Naive thymus-derived CD4-positive, alpha-beta T cell (primary cell): ENCODE measurements at places on chromosomes 3 and 15.

GRCh38 chr15:92025706-92026270 is 172.3 kb downstream of the SLCO3A1 start:
- H3K4me1 ChIP-seq, result no peaks in the 10 kb centered on the region
- no peaks in the 10 kb centered on the region for H3K36me3 ChIP-seq
- H3K27ac ChIP-seq, result no peak overlapping the region
- H3K4me3 ChIP-seq, result no peak overlapping the region
- no peaks in the 10 kb centered on the region for H3K27me3 ChIP-seq

DNA sequence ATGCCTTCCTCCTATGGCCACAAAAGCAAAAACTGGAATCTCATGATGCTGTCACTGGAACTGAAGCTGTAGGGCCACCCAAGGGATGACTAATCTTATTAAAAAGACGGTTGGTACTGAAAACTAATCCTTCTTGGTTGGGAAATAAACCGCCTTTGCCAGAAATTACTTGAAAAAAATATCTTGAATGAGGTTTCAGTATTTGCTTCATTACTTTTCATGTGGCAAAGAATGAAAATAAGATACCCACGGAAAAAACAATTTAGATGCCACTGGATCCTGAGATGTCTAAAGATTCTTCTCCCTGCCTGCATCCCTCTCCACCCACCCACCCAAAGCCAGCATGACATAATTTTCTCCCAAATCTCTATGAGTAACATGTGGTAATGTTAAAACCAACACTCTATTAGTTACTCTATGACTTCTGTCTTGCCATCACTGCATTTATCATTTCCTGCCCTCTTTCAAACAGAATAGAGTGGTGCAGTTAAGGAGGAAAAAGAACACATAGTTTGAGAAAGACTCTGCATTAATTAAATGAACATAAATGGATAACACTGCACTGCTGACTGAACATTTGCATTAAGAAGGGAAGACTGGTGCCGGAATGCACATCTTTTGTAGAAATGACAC is 111.8 kb upstream of the DPH6 start:
- H3K27me3 ChIP-seq, result no peaks in the 10 kb centered on the region
- no peak overlapping the region for H3K4me3 ChIP-seq
- no peaks in the 10 kb centered on the region for H3K36me3 ChIP-seq
- DNase-seq, result no peak
- H3K27ac ChIP-seq, result no peak overlapping the region

DNA sequence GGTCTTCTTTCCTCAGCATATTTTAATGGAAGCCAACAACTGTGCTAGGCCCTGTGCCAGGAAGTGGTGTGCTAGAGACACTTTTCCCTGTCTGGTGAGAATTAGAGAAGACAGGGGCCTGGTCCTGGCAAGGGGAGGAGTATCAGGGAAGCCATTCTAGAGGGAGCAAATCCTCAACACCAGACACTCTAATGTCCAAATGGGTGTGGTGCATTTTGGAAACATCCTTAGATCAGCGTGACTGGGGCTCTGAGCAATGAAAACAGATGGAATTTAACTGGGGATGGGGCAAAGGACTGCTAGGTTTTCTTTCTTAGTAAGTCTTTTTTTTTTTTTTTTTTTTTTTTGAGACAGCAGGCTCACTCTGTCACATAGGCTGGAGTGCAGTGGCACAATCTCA is 7.7 kb upstream of the VPS18 start:
- no peak for DNase-seq
- H3K27me3 ChIP-seq, result no peaks in the 10 kb centered on the region
- H3K4me3 ChIP-seq, result no peak overlapping the region
- no peak overlapping the region for H3K27ac ChIP-seq

DNA sequence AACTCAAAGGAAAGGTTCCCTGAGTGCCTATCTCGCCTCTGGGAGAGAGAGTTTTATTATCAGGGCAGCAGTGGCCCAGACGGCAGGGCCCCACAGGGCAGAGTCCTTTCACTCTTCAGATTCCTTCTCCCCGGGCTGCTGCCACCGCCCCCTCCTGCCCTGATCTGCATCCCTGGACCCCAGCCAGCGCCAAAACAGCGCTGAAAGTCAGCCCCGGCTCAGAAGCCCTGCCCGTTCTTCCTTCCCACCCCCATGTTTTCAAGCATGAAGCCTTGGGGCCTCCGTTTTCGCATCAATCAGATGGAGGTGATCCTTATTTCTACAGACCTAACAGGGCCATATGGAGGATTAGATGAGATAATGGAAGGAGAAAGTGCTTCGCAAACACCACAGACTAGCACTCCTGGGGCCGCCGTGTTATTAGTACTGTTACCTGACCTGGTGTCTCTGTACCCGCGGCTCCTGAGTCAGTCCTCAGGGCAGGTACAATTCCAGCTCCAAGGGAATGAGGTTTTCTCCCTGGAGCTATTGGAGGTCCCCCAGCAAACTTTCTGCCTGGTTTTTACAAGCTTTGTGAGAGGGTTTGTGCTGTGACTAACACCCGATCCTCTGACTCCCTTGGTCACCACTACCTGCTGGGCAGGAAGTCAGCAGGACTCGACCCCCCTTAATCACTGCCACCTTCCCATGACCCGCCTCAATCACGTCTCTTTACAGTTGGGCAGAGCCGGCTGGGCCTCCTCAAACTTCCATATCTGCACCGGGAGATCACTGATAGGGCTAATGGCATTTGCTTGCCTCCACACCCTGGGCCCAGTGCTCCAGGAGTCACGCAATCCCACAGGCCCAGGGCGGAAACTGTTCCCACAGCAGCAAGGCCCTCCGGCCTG is 39.5 kb upstream of the TSEN2 start:
- H3K27ac ChIP-seq, result no peak overlapping the region
- no peaks in the 10 kb centered on the region for H3K36me3 ChIP-seq
- no peak overlapping the region for H3K4me3 ChIP-seq
- DNase-seq, result no peak

- no peaks in the 10 kb centered on the region for H3K27me3 ChIP-seq
- H3K4me1 ChIP-seq, result no peaks in the 10 kb centered on the region
- no peak overlapping the region for H3K4me3 ChIP-seq
- H3K36me3 ChIP-seq, result no peaks in the 10 kb centered on the region
- no peak overlapping the region for H3K27ac ChIP-seq
Observed at GRCh38 chr15:33547876-33548275, 237.1 kb downstream of the RYR3 start.

DNA sequence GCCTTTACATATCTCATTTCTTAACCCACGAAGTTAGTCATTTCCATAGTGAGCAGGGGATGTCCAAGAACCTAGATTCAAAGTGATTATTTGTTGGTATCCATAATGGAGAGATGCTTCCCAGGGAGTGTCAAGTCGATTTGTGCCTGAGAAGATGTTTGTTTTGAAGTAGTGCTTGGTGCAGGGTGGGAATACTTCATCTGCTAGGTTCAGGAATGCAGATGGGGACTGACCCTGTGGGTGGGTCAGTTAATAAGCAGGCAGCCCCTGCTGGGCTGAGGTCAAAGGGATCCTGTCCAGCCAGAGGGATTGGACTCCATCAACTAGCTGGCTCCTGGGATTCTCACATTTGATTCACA is 44.1 kb upstream of the VILL start:
- no peaks in the 10 kb centered on the region for H3K4me1 ChIP-seq
- DNase-seq, result no peak
- no peak overlapping the region for H3K27ac ChIP-seq

DNA sequence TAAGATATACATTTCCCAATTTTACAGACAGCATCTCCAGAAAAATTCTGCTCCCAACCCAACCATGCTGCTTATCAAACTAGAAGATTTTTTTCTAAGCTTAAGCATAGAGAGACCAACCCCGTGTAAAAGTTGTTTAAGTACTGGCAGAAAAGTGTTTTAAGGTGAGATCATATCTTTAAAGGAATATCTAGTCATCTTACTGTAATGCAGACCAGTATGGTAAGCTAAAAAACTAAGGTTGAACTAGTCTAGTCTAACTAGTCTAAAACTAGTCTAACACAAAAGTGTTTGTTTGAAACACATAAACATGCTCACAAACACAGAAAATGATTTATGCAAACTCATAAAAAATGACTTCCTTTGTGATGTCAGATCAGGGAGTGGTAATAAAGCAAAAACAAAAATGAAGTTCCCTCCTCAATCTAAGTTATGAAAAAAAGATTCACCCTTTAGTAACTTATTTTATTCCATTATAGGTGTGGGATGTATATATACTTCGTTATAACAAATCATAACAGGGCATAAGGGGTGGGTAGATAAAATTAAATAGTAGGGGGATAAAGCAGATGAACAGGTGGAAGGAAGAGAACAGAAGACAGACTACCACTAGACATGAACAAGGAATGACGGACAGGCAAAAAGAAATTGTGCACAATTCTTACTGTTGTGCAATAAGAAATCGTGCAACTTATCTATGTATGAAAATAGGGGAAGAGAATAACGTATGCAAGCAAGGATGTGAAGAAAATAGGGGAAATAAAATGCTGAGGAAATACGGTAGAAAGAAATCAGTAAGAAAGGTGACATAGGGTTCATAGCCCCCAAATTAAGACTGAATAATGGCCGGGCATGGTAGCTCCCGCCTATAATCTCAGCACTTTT is 10.0 kb downstream of the MYO5A start:
- no peak overlapping the region for H3K4me3 ChIP-seq
- DNase-seq, result no peak
- H3K27me3 ChIP-seq, result no peaks in the 10 kb centered on the region
- H3K27ac ChIP-seq, result no peak overlapping the region
- H3K4me1 ChIP-seq, result no peaks in the 10 kb centered on the region

DNA sequence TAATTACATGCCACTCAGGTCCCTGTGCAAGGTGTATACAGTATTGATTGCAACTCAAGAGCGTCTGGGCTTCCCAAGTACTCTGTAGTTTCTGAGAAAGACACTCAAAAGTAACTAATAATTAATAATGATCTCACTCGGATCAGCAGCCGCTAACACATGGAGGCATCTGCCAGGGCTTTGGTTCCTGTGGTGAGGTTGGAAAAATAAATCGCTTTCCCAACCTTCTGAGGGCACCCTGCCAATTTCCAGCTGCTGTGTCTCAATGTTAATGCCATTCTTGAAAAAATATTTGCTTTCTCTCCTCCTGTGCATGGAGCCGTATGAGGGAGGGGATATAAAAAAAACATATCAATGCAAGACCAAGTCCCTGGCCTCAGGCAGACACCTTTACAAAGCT is 116.5 kb upstream of the SLC2A2 start:
- H3K27ac ChIP-seq, result no peak overlapping the region
- no peaks in the 10 kb centered on the region for H3K27me3 ChIP-seq
- no peaks in the 10 kb centered on the region for H3K4me1 ChIP-seq
- H3K36me3 ChIP-seq, result peaks cover 77% of the 10 kb centered on the region

DNA sequence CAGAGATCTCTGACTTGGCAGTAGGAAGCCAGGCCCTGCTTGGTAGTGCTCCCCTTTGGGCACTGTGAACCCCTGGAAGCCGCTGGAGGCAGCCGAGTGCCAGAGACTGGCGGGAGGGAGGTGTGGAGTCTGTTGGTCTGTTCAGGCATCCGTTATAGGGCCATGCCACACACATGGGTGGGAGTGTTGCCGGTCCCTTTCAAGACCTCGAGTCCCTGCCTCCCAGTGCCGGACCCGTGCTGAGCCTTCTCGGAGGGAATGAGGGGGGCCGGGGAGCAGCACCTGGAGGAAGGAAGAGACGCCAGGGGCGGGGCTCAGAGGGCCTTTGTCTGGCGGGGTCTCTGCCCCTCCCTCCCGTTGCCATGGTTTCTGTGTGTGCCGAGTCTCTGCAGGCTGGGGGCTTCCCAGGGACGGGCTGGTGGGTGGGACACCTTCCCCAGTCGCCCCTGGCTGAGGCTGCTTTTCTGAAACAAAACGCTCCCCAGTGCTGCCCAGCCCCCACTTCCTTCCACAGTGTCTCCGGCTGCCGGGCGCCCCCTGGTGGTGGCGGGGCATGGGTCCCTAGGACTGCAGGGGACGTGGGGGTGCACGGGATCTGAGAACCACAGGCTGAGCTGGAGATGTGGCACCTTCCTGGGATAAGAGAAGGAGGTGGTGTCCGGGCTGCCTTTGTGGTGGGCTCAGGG is 10.0 kb downstream of the GNAI2 start:
- no peaks in the 10 kb centered on the region for H3K27me3 ChIP-seq
- peak; percentile 94 for DNase-seq
- peaks cover 87% of the 10 kb centered on the region for H3K4me1 ChIP-seq
- H3K27ac ChIP-seq, result peak overlapping the region; percentile 88

DNA sequence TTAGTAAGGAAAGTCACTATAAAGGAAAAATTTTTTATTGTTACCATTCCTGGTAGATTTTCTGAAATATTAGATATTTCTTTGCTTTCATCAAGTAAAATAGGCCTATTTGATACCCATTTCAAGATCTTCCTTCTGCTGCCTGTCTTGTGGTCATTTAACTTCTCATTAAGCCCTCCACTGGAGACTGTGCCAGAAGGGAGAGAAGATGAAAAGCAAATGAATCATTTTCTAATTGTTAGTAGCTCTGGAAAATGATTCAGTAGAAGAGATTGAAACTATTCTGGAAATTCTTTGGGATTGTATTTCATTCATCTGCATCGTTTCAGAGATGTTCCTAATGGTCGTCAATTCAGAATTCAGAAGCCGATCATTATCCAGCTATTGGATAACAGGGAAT is 3.2 kb downstream of the KCTD6 start:
- H3K27me3 ChIP-seq, result no peaks in the 10 kb centered on the region
- H3K4me3 ChIP-seq, result no peak overlapping the region
- DNase-seq, result no peak
- H3K4me1 ChIP-seq, result peaks cover 25% of the 10 kb centered on the region
- H3K36me3 ChIP-seq, result no peaks in the 10 kb centered on the region
